Esophagus squamous epithelium (tissue), 5 donors: ENCODE measurements at places on chromosomes 4 and X. TPM values are rescaled to one million over a fixed set of nuclear protein-coding genes. Genes with fewer than 3 reads are reported as not detected.

NIPAL1 gene
- total RNA-seq = 37.5 TPM

GRCh38 chr4:94603170-94603747, 151.5 kb downstream of the PDLIM5 start:
- DNase-seq = no peak

DNA sequence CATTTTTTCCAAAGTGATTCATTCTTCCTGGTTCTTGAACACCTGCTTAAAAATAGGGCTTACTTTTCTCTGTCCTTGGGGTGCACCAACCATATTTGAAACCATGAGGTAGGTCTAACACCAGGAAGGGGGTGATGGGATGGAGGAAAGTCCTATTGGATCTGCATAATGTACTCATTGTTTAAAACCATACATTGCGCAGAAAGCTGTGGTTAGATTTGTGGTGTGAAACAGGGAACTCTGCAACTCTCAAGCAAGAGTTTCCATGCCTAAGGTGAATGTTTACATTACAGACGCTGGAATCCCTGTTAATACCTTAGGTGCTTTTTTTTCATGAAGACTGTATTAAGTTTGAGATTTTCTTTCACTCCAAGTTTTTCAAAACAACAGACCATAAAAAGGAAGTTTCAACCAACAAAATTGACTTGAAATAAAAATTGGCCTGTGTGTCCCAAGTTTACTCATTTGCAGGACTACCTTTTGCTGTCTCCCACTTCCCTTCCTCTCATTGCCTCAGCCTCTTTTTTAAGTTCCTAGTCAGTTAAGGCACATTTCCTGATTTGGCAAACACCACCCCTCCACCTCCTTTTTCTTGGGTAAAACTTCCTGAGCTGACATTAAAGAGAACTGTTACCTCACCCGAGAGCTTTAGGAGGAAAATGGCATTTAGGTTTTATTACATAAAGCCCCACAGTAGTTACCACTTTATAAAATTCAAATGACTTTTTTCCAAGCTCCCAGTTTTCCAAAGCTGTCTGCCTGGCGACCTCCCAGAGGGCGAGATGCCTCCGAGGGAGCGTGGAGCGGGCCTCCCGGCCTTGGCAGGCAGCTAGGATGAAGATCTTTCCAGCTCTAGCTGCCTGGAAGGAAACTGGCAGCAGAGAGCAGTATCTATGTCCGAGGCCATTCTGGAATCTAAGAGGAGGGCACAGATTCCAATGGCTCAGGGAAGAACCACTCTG, 47.9 kb upstream of the RBPJ start:
- no peak for DNase-seq

DNA sequence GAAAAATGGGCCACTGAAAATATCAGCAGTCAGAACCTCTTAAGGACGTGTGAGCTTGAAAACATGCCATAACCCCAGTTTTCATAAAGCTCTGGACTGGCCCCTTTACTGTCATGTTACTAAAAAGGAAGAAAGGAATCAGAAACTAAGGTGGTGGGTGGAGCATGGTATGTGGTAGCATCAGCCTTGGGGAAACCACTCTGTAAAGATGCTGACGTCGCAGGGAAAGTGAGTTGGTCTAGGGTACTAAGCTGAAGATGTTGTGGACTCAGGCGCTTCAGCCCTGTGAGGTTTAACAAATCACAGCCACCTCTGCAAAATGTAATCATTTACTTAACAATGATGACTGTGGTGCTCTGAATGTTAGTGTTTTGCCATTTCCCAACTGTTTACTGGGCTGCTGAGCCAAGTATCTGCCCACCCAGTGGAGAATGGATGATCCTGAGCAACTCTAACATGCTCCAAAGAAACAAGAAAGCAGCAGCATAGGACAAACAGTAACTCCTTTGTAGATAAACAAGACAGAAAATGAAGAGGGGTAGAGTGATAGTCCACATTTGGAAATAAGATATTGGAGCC, 33.4 kb downstream of the C4orf54 start:
- no peak for DNase-seq

DNA sequence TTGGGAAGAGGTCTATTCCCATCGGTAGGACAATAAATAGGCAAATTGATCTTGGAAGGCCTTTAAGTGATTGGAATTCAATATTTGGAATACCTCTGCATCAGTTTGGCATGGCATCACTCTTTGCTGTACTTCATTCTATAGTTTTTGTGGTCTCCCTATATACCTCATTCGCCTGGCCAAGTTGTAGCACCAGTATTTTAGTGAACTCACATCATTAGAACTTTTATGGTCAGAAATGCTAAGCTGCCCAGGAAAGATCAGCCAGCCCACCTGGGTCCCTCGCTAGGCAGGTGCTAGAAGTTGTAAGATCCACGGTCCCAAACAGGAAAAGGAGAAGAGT, 40.3 kb downstream of the ZCCHC13 start:
- no peak for DNase-seq

GRCh38 chr4:75662626-75663025, 10.6 kb downstream of the G3BP2 start:
- no peak for DNase-seq

GRCh38 chrX:48601741-48602394, 4.6 kb downstream of the WDR13 start:
- DNase-seq = no peak

NDST3 gene
- 0.19 TPM for total RNA-seq

DNA sequence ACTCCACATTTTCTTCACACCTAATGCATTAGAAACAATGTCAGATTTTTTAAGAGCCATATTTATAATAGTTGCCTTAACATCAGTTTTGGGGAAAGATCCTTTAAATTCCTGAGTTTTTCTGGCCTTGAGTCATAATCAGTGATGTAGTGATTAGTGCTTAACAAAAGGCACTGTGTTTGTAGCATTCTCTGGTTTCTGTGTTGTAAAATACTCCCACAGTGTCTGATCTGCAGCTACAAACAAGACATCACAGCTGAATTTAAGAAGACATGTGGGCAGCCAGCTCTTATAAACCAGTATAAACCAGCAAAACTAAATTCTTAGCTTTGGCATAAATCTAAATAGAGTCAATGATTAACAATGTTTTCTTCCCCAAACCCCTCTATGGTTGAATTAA, 233.8 kb downstream of the FSTL5 start:
- no peak for DNase-seq

DNA sequence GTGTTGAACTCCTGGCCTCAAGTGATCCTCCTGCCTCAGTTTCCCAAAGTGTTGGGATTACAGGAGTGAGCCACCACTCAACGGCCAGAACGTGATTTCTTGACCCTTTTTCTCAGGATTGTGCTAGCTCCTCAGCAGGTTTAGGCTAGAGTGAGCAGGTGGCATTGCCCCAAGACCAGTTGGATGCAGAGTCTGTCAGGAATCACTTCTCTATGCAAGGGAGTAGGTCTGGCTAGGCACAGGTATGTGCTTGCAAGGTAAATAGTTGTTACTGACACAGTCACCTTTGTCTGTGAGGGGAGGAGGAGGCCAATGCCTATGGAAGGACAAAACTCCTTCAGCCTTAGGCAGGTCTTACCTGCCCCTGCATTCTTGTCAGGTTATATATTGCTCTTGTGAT, 24.2 kb downstream of the SLC25A5 start:
- DNase-seq = no peak

SFRP2 gene
- total RNA-seq = 104 TPM

RBPJ gene
- total RNA-seq = 28.7 TPM

ODAPH gene
- total RNA-seq = not detected

GRCh38 chr4:74544655-74545361, 99.9 kb downstream of the AREG start:
- no peak for DNase-seq

SSX2B gene
- total RNA-seq = not detected

DNA sequence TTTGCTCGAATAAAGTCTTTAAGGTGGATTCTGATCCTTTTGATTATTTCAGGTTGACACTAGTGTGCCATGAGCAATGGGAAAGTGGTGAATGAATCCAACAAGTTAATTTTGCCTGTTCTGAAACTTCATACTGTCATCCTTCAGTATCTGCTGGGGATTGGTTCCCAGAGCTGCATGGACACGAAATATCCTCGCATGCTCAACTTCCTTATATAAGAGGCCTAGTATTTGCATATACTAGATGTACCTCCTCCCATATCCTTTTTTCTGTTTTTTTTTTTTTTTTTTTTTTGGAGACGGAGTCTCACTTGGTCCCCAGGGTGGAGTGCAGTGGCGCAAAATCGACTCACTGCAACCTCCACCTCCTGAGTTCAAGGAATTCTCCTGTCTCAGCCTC, 23.0 kb upstream of the PDS5A start:
- no peak for DNase-seq

DNA sequence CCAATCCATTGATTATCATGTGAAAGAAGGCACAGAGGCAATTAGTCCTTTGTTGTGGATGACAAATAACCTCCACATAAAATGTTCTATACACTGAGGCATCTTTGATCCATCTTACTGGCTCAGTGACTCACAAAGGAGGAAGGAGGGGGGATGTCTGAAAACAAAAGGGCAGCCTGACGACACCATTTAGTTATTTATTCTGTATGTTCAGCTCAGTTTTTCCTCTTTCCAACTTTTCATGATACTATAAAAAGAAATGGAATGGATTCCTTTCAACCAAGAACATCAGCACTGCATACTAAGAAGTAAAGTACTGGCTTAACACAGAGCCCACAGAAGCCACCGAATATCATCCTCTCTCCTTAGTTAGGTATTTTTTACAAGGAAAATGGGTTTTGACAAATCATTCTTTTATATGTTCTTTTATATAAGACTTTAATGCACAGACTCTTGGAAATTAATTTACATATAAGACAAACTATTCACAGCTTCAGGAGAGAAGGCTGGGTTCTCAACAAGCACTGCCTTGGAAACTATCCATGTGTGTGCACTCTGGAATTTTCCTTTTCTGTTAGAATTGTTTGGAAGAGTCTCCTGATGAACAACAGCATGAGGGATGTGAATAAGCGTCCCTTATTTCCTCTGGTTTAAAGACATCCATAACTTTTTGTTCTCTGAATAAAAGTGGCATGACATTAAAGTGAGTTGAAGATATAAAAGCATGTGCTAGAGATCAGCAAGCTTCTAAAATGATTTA, 135.6 kb downstream of the TSPAN5 start:
- DNase-seq = no peak

- no peak for DNase-seq
Observed at GRCh38 chrX:126394681-126395080, 157.9 kb downstream of the DCAF12L1 start.

SSX2 gene
- total RNA-seq = not detected

TCEAL2 gene
- 3.2 TPM for total RNA-seq

MAGEC1 gene
- not detected for total RNA-seq

SYTL5 gene
- total RNA-seq = 8.9 TPM

- DNase-seq = no peak
Observed at GRCh38 chr4:168433571-168433970, 46.7 kb downstream of the DDX60L start.

DNA sequence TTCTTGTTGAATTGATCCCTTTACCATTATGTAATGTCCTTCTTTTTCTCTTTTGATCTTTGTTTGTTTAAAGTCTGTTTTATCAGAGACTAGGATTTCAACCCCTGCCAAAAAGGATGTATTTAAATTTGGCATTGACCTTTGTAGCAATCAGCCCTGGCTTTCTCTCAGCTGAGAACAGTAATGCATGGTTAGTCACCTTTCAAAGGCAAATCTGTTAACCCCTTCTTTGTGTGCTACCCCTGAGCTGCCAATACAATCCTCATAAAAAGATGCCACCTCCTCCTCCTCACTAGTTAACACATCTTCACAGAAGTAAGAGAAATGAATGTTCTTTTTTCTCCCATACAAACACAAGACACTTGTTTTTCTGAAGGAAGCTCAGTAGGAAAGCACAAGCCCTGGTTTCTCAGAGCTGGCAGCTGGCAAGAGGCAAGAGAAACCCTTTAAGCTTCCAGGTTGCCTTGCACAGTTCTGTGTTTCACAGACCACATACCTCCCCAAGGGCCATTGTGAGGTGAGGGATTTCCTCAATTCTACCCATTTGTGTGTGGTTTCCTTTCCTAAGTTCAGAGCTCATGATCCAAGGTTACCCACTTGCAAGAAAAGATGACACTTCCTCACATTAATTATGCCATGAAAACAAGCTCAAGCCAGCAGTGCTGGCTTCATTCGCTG, 122.6 kb downstream of the RCHY1 start:
- no peak for DNase-seq

- no peak for DNase-seq
Observed at GRCh38 chr4:53963781-53964180, 100.6 kb downstream of the CHIC2 start.

MAP3K15 gene
- not detected for total RNA-seq

GRCh38 chr4:136687118-136687517, 845.2 kb downstream of the PCDH18 start:
- DNase-seq = no peak

RTL9 gene
- total RNA-seq = not detected

PWWP3B gene
- total RNA-seq = not detected

MTNR1A gene
- not detected for total RNA-seq

SSX3 gene
- total RNA-seq = not detected

DNA sequence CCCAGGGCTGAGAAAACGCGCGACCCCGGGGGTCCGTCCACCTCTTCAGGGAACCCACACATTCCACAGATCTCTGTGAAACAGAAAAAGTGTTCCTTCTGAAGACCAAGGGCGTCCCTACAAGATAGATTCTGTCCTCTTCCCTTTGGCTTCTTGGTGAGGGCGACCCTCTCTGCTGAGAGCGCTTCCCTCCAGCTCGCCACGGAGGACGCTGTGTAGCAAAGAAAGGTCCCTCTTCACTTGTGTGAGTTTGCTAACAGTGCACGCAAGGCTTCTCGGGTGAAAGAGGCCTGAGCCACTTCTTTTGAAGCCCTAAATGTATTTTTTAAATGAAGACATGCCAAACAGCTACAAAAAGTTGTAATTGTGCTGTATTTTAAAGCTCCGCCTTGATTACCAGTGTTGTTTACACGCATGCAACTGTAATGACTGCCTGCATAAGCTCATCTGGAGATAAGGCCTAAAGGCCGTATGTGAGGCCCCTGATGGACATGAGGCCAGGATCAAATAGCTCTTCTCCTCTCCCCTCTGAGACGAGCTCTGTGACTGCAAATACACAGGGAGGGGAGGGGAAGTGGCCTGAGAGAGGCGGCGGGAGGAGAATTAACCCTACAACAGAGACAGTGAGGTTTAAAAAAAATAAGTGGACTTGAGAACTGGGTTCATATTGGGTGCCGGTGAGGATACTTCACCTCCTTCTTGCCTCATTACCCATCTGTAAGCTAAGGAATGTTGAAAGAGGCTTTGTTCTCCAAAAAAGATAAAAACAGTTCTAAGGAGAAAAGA, 95.5 kb downstream of the SOWAHB start:
- no peak for DNase-seq

LRP2BP gene
- total RNA-seq = 0.57 TPM

DNA sequence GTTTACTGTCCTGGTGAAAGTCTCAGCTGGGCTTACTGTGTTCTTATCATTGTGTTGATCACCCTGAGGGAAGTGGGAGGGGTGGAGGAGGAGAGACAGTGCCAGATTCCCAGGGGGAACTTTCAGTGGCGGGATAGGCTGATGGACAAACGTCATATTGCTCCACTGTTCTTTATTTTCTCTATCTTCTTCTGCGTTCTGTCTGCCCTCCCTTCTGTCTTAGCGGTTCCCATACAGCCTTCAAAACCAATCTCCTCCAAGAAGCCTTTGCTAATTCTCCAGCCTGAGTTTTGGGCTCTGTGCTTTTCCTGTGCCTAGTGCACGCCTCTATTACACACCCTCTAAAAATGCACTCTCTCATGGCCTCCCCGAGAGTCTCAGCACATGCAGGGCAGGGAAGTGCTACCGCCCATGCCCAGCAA, 448.7 kb upstream of the FAT1 start:
- DNase-seq = no peak

FRG2 gene
- not detected for total RNA-seq
